ENCODE measurements at places on chromosomes 7 and 10.

DNA sequence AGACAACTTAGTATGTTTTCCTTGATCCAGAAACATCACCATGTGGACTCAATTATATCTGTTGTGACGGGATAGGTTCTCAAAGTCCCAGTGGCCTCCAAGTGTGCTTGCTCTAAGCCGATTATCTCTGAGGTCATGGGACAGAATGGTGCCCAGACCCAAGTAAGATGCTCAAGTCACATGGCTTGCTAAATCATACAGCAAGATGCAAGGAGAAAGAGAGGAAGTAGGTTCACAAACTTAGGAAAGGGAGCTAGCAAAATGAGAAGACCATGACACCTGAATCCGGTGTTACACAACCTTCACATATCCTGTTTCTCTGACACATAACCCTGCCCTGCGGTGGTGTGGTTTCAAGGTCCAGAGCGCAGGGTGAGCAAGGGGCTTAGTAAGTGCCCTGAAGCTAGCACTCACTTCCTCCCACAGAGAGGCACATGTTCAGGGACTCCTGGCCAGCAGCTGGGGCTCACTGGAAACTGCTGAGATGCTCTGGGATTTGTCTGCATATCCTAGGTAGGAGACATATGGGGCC, 590.9 kb upstream of the ANKRD30A start:
- no peak for DNase-seq

GRCh38 chr10:100019787-100020141, 10.0 kb upstream of the DNMBP start:
- DNase-seq = no peak

DNA sequence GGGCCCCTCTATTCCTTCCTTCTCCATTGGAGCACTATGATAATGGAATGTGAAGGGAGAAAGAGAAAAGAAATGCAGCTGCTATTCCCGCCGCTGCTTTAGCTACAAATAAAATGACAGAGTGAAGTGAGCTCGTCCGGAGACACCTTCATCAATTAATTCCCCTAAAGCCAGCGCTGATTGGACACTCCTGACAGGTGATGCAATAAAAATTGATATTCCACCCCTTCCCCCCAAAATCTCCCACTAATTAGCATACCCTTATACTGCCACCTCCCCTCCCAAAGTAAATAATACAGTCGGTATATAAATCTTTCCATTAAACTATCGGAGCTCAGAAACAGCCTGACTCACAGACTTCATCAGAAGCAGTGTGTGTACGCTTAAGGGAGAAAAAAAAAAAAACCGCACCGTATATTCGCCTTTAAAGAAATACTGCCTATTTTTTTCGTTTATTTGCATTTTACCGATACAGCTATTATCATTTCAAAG, 7.3 kb downstream of the SKIDA1 start:
- no peak for DNase-seq

DNA sequence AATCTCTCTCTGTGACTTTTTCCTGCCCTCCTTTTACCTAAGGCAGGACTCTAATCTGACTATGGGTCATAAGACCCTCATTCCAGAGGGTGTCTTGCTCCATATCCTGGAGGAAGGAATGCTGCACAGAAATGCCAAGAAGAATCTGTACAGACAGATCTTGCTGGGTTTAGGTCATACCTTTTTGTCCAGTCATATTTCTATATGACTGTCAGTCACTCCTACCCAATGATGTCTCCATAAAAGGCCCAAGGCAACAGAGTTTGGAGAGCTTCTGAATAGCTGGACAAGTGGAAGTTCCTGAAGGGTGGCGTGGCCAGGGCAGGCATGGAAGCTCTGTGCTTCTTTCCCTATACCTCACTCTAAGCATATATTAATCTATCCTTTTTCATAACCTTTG, 47.5 kb downstream of the FEZF1 start:
- no peak for DNase-seq

GRCh38 chr10:30893208-30893607, 138.5 kb downstream of the ZNF438 start:
- DNase-seq = no peak

GRCh38 chr7:146661435-146661834, 544.8 kb downstream of the CNTNAP2 start:
- DNase-seq = no peak

DNA sequence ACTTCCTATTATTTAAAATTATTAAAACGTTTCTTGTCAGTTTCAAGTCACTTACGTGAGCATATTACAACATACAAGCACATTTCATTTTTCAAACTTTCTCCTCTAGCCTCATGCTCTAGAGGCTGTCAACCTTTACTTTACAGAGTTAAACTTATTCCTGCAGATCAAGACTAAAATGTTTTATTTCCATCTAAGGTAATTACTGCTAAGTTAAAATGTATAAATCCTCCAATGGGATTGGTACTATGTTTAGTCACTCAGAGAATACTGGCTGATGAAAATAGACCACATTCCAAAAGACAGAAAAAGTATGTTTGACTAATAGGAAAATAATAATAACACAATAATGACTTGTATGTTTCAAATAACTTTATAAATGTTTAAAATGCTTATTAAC, 8.4 kb upstream of the TRDMT1 start:
- DNase-seq = no peak

- DNase-seq = no peak
Observed at GRCh38 chr7:16904076-16904475, 22.3 kb upstream of the AGR3 start.

GRCh38 chr7:152760854-152761748, 1.5 kb downstream of the ACTR3B start:
- DNase-seq = no peak

GRCh38 chr7:23012908-23013714, 819 bp downstream of the HYCC1 start:
- no peak for DNase-seq

DNA sequence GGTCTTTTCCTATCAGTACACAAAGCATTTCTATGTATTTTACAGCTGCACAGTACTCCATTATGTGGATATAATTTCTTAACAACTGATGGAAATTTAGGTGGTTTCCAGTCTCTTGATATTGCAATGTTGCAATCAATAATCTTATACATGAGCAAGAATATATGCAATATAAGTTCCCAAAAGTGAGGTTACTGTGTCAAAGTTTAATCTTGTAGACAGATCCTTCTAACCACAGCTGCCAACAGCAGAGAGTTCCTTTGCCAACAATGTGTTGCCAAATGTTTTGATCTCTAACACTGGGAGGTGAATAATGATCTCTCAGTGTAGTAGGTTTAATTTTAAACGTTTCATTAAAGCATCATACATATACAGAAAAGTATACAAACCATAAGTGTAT, 54.5 kb downstream of the CUL2 start:
- no peak for DNase-seq

DNA sequence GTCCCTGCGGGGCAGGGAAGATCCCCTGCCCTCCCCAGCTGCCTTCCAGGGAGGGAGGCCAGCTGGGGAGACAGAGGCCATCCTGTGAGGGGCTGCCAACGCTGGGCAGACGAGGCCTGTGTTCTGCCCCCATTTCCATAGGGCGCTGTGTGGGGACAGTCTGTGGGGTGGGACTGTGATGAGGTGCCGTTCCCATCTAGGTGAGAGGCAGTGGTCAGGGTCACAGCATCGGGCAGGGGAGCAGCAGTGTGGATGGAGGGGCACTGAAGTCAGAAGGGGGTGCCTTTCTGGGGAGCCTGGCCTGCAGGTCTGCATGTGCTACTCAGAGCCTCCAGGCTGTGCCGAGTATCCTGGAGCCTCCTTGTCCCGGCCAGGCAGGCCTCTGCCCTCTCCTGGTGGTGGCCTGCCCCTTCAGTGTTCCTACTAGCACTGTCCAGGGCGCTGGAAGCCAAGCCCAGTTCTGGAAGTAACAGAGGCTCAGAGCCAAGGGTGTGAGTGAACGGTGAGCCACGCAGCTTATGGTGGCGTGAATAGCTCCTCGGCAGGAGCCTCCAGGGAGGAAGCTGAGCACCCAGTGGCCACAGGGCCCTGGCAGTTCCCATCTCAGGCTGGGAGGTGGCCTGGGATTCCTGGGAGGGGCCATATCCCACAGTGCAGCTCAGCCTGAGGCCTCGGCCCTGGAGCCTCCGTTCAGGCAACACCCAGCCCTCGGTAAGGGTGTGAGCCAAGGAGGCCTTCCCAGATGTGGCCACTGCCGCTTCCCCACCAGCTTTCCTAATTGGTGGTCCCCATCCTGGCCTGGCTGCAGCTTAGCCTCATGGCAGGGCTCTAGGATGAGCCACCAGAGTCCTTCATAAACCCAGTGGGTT, 23.3 kb upstream of the CSGALNACT2 start:
- DNase-seq = no peak

DNA sequence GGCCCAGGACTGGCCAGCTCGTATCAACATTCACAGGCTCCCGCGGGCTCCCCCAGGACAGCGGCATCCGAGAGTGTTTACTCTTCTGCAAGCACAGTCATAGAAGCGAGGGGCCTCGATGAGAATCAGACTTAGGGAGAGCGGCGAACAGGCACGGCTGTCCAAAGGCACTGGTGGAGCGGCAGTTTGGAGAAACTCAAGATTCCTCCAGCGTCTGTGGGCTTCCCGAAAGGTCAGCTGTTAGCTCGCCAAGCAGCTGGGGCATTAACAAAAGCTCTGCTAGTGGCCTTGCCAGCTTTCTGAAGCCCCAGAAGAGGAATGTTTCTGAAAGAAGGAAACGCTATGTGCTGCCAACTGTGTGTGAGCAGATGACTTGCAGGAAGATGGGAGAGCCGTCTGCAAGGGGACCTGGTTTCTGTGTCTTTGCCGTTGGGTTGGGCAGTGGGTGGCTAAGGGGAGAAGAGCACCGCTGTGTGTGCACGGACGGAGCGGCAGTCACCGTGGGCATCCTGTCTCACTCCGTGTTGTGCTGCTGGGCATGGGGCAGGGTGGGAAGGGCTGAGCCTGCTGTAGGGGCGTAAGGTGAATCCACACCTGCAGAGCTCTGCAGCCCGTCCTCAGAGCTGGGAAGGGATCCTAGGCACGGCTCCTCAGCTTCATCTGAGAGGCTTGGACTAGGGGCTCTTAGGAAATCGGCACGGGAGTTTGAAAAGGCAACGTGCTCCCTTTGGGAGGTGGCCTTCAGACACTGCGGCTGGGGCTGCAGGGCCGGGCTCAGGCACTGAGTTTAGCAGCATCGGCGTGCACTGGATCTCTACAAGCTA, 42.1 kb downstream of the AMZ1 start:
- no peak for DNase-seq

- DNase-seq = no peak
Observed at GRCh38 chr10:69630651-69631400, 779 bp downstream of the FAM241B start.

- DNase-seq = no peak
Observed at GRCh38 chr10:89575031-89575430, 39.6 kb upstream of the SLC16A12 start.

DNA sequence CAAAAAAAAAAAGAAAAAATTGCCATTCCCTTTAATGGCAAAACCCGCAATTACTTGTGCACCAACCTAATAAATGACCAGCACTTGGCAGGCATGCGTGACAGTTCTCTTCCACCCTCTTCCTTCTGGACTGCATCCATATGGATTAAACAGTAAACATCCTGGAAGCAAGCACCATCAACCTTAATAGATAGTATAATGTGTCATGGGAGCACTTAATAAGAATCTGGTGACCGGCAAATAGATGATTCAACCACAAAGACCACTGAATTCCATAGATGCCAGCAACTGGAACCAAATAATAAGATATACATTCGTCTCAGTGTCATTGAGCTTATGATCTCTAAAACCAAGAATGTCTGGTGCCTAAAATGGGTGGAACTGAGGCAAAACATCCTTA, 610.2 kb downstream of the CALN1 start:
- no peak for DNase-seq

- no peak for DNase-seq
Observed at GRCh38 chr7:109092268-109092667, 522.6 kb downstream of the DNAJB9 start.

GRCh38 chr7:48011951-48012350, 17.0 kb downstream of the SUN3 start:
- DNase-seq = no peak

DNA sequence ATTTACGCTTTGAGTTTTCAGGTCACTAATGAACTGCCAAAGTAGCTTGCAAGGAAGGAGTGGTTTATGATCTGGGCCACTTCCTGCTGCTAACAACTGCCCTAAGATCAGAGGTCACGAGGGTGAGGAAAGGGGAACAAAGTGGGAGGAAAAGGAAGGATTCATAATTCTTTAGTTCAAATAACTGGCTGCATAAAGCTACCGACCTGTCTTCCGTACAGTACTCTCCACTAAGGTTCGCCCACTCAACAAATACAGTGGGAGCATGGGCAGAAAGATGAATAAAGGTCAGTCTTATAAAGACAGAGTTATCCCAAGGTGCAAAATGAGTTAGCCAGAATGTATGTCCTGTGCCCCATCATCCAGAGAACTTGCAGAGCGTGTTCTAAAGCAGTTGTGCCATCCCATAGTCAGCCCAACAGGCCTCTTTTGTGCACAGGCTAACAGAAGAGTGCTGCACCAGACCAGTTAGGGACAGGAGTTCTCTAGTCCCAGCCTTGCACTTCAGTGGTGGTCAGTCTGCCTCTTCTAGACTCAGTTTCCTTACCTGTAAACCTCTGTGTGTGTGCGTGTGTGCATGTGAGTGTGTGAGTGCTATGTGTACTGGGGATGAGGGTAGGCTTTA, 65.9 kb downstream of the CREB3L2 start:
- DNase-seq = no peak

GRCh38 chr7:68564306-68565135, 1033.8 kb upstream of the AUTS2 start:
- no peak for DNase-seq

- DNase-seq = no peak
Observed at GRCh38 chr10:62581351-62581750, 207.2 kb downstream of the ZNF365 start.

- DNase-seq = no peak
Observed at GRCh38 chr7:1019789-1020610, 24.3 kb upstream of the GPR146 start.

DNA sequence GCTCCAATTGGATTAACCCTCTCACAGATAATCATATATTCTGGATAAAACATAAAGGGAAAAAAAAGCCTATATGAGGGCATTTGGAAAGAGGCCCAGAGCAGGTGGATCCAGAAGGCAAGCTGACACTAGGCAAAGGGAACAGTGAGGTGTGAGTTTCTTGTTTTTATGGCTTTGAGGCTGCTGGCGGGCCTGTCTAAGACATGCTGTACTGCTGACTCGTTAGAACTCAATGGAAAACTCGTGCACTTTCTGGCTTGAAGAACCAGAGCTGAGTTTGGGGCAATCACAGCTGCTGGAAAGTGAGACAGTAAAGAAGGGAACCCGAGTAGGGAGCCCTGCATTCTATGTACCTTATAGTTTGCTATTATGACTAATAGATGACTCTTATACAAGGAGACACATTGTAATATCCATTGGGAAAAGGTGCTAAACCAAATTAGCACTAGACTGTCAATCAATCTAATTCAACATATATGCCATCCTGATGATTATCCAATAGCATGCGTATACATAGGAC, 637.1 kb downstream of the GATA3 start:
- DNase-seq = no peak

Data from stimulated activated CD4-positive, alpha-beta T cell treated with anti-CD3 and anti-CD28 coated beads, Interleukin-1b, Interleukin-23, amount 100 ng/mL, for 24 hours (primary cell).